ENCODE measurements at places on chromosomes 11 and 22.

DNA sequence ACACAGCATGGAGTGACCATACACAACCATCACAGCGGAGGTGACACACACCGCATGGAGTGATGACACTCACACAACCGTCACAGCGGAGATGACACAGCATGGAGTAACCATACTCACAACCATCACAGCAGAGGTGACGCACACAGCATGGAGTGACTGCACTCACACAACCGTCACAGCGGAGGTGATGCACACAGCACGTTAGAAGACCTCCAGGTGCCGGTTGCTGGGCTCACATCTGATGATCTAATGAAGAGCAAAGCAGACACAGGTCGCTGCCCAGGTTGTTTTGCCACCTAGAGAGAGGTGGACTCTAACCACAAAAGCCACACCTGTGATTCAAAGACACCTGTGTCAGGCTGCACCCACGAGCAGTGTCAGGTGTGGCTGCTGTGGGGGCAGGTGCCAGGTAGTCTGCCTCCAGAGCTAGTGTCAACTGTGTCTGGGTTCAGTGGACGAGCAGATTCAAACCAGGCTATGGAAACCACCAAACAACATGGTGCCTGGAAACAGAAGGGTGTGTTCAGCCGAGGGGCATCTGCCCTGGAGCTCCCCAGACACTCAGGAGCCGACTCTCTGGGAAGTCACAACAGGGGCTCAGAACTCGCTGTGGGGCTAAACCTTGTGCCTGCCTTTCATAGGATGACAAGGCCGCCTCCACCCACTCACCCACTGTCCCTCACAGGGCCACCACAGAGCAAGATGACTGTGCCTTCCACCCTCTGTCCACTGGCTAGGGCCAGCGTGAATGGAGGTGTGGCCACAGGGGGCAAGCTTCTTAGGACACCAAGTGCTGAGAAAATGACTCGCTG is 608.2 kb downstream of the TBC1D22A start:
- no peak for DNase-seq

DNA sequence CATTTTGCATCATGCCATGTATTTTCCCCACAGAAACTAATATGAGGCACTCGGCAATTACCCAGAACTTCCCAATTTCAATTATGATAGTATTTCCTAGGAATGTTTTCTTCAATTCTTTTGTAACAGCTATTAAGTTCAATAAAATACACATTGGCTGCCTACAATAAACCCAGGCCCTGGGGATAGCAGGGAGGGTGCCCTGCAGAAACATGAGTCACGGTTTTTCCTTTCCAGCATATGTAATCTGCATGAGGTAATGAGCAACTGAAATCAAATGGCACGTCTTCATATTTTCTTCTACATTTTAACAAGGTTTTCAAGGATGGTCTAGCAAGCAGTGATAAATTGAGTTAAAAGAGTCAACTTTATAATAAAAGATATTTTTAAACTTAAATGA is 32.0 kb downstream of the GUCY1A2 start:
- DNase-seq: peak; percentile 57

- DNase-seq: no peak
These were observed 5.1 kb upstream of the CHST1 start for GRCh38 chr11:45670386-45671135.

GRCh38 chr11:66363187-66363601 is 8.4 kb downstream of the SLC29A2 start:
- no peak for DNase-seq

DNA sequence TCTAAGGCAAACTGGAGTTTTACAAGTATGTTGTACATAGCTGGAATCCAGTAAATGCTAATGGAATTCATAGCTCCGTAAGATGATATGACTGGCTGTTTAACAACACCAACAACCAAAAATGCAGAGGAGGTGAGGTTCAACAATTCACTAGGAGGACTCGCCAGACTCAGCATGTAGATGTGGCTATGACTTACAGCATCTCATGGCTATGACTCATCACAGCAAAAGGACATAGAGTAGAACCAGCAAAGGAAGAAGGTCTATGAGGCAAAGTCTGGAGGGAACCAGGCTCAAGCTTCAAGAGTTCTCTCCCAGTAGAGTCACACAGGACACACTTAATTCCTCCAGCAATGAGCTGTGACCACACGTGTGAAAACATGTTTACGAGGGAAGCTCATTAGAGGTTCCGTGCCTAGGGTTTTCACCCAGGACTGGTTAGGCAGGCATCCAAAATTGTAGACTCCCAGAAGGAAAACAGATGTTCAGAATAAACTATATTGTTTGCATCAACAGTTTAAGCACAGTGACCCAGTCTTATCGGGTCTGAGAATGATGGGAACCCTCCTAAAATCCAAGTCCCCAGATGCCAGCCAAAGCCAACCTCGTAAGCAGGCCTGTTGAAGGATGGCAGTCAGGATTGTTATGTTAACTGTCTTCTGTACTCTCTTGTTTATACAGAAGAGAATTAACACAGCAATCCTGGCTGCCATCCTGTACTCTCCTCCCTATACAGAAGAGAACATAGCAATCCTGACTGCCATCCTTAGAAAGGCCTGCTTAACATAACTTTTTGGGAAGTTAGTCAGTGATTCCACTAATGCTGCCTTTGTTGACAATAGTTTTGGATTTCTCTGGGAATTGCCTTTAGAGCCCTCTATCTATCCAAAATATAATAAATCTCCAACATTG is 116.6 kb downstream of the LARGE1 start:
- no peak for DNase-seq

GRCh38 chr11:35029979-35030682 is 108.8 kb upstream of the CD44 start:
- peak; percentile 68 for DNase-seq

GRCh38 chr11:44029507-44029845 is 18.3 kb upstream of the ACCSL start:
- DNase-seq: no peak

GRCh38 chr11:21769188-21769587 is 423.7 kb upstream of the ANO5 start:
- no peak for DNase-seq

DNA sequence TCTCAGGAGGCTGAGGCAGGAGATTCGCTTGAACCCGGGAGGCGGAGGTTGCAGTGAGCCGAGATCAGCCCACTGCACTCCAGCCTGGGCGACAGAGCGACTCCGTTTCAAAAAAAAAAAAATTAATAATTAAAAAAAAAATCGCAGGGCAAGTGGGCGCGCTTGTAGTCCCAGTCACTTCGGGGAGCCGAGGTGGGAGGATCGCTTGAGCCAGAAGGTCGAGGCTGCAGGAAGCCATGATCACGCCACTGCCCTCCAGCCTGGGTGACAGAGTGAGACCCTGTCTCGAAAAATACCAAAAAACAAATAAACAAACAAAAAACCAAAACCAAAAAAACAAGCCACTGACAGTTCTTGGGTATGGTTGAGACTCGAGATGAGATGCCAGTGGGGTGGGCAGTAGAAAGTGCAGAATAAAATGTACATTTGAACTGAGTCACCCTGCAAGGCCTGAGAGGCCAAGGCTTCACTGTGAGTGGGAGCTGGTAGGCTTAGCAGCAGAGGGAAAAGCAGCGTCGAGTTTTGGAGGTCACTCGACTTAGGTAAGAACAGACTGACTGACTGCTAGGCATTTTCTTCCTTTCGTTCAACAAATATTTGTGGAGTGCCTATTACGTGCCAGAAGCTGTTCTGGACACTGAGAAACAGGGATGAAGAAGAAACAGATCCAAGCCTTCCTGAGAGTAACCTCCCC is 635 bp upstream of the LDHA start:
- DNase-seq: no peak

GRCh38 chr22:38314051-38314932 is 2.9 kb downstream of the CSNK1E start:
- peak; percentile 52 for DNase-seq

- DNase-seq: peak; percentile 66
These were observed 2.1 kb downstream of the KMT2A start for GRCh38 chr11:118438314-118438931.

- DNase-seq: no peak
These were observed 1.0 kb upstream of the PRDM10 start for GRCh38 chr11:130003717-130004001.

DNA sequence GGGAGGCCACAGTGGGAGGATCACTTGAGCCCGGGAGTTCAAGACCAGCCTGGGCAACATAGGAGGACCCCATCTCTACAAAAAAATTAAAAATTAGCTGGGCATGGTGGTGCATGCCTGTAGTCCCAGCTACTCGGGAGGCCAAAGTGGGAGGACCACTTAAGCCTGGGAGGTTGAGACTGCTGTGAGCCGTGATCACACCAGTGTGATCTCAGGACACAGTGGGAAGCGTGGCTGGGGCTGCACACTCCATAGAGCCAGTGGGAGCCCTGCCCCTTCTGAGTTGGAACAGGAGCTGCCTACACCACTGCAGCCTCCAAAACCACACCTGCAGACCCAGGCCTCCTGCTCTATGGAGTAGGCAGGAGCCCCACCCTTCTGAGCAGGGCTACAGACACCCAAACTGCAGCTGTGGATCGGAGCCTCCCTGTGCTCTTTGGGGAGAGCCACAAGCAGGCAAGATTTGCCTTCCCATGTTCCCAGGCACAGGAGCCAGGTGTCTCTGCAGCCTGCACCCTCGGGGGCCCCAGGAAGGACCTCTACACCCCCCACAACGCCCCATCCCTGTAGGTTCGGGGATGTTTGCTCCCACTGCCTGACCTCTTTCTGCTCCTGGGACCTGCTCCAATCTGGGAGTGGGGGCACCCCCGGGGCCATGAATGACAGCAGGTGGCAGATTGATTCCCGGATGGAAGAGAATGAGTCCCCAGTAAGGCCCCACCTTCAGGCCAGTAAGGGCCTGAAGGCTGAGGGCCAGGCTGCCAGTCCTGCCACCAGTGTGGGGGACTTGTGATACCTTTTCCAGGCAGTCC is 245.4 kb downstream of the BUD13 start:
- no peak for DNase-seq

DNA sequence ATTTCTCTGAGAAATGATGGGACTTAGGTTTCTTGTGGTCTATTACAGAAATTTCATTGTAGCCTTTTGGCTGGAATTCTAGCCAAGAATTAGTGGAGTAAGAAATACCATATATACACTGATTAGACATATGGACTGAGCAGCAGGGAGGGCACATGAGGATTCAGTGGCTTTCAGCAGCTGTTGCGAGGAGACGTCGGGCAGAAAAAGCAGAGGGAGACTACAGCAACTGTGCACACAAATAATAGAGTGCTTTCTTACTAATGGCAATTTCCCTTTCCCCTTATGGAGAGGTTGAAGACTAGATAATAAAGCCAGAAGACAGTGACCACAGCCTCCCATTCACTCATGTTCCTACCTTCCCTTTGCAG is 35.4 kb upstream of the CCDC34 start:
- DNase-seq: no peak

- DNase-seq: no peak
These were observed 4.4 kb downstream of the TMPRSS6 start for GRCh38 chr22:37105154-37105553.

GRCh38 chr11:13136272-13136596 is 127.1 kb downstream of the RASSF10 start:
- DNase-seq: no peak

GRCh38 chr11:39541945-39542351 is 1917.5 kb downstream of the LRRC4C start:
- DNase-seq: peak; percentile 51

GRCh38 chr11:117953024-117953671 is 23.9 kb upstream of the TMPRSS13 start:
- no peak for DNase-seq

- DNase-seq: peak; percentile 13
These were observed 90.0 kb downstream of the PRMT3 start for GRCh38 chr11:20477418-20478090.

DNA sequence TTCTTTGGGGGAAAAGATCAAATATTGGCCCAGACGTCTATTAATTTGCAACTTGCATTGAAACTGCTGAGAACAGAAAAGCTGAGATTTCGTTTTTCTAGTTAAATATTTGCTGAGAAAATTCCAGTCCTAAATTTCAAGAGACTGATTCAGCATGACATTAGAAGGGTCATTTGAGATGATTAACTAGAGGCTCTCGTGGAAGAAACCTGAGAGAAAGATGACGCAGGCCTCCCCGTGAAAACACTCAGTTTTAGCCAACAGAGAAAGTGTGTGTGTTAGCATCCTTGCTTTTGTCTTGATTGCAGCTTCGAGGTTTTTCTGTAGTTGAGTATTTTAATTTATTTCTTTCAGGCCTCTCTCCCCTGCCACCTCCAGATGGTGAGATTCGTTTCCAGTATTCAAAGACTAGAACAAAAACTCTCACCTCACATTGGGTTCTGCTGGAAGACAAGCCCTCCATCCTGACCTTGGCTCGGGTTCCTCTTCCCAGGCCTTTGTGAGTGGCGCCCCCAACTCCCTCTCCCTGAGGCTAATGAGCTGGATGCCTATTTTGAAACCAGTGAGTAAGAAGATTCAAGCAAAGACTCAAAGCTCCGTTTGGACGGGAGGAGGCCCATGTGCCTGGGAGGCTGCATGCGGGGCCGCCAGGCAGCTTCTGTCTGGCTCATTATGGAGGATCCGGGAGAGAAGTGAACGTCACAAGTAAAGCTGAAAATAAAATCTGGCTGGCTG is 52.4 kb downstream of the CELSR1 start:
- no peak for DNase-seq

- no peak for DNase-seq
These were observed 15.4 kb upstream of the POU2AF2 start for GRCh38 chr11:111230122-111230465.

GRCh38 chr11:115873813-115874212 is 369.6 kb upstream of the CADM1 start:
- DNase-seq: no peak

- DNase-seq: peak; percentile 33
These were observed 759 bp downstream of the DESI1 start for GRCh38 chr22:41619979-41620588.

DNA sequence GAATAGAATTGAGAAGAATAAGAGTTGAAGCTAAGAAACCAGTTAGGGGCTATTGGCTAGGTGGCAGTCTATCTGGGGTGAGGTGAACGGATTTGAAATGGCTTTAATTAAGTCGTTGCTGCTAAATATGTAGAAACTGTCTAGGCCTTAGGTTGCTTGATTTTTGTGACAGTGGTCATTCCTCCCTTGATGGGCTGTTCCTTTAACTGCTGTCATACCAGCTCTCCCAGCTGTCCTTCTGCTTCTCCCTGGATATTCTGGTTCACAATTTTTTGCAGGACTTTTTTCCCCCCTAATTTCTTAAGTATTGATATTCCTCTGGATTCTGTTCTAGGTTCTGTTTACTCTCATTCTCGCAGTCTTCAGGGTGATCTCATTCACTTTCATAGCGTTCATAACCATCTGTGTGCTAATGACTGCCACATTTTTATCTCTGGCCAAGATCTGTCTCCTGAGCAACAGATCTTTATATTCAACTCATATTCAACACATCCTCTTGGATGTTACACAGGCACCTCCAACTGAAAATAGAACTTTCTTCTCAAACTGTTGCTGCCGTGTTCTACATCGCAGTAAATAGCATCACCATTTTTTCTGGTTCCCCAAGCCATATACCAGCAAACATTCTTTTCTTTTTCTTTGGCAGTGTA is 134.1 kb downstream of the UVRAG start:
- DNase-seq: no peak

GRCh38 chr11:106306942-106307341 is 229.5 kb downstream of the AASDHPPT start:
- peak; percentile 33 for DNase-seq

Measured in MCF 10A (cell line).